ENCODE measurements at places on chromosomes 2 and 18. TPM values are rescaled to one million over a fixed set of nuclear protein-coding genes. Genes with fewer than 3 reads are reported as not detected.

Gene MCM6
- total RNA-seq: 10.0 TPM

Gene HS1BP3
- 29.8 TPM for total RNA-seq

Gene ZNF385B
- total RNA-seq: 0.49 TPM

Gene IL36G
- total RNA-seq: not detected

Gene AKAIN1
- not detected for total RNA-seq

Gene B3GNT7
- total RNA-seq: not detected

Gene STARD6
- total RNA-seq: not detected

Gene DNAH6
- total RNA-seq: not detected

Gene TMEM178A
- 1.0 TPM for total RNA-seq

Gene NTSR2
- not detected for total RNA-seq

Gene CEBPZ
- total RNA-seq: 17.8 TPM

Gene ILKAP
- total RNA-seq: 16.0 TPM

Gene COBLL1
- 1.1 TPM for total RNA-seq

Gene DIPK1C
- not detected for total RNA-seq

Gene DSG2
- total RNA-seq: 0.05 TPM

Gene HK2
- total RNA-seq: 52.2 TPM

Gene TSPYL6
- total RNA-seq: not detected

Gene IL36B
- total RNA-seq: not detected

Gene GAD1
- not detected for total RNA-seq

Gene MPP4
- 0.62 TPM for total RNA-seq

Gene ALMS1
- total RNA-seq: 8.0 TPM

Gene GPR55
- total RNA-seq: not detected

Gene KCNJ3
- total RNA-seq: not detected

Gene ABCG5
- total RNA-seq: not detected

Gene GKN2
- total RNA-seq: not detected

All from cardiac ventricle fibroblast (primary cell).